Activated T-cell treated with anti-CD3 and anti-CD28 coated beads, Interleukin-2, amount 50 U/mL, for 72 hours (primary cell): ENCODE measurements at places on chromosomes 11 and 22. TPM values are rescaled to one million over a fixed set of nuclear protein-coding genes. Genes with fewer than 3 reads are reported as not detected.

Gene SPTBN2
- total RNA-seq: 1.5 TPM

Gene A4GALT
- total RNA-seq: not detected

Gene POTEH
- not detected for total RNA-seq

Gene NPTXR
- 6.3 TPM for total RNA-seq

Gene NRGN
- total RNA-seq: 4.4 TPM

Gene RAG1
- total RNA-seq: 0.39 TPM

Gene ADAMTS15
- 0.05 TPM for total RNA-seq

Gene TCN1
- total RNA-seq: not detected

Gene MYEOV
- total RNA-seq: 0.42 TPM

DNA sequence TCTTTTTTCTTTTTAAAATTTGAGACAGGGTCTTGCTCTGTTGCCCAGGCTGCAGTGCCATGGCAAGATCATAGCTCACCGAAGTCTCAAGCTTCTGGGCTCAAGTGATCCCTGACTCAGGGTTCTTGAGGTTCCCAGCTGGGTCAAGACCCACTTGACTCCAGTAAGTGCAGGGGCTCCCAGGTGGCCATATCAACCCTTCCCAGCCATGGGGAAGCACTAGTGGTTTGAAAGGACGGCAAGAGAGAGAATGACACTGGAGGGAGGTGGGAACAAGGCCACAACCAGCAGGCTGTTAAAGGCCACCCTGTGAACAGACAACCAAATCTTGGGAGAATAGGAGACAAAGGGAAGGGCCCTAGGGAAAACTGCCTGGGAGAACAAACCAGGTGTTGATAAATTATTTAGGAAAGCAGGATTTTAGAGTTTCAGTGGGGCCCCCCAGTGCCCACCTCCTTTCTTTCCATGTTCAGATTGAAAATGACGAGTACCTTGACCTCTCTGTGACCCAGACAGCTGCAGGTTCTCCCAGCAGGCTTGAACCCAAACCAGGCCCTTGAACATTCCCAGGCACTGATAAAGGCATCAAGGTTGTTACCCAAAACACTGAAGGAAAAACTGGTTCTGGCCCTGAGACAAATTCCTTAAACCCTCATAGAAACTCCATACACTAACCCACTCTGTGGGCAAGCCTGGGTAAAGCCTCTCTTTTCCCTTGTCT is 28.8 kb downstream of the KLHL22 start:
- no peak overlapping the region for H3K27ac ChIP-seq
- peaks cover 2% of the 10 kb centered on the region for H3K36me3 ChIP-seq
- H3K4me3 ChIP-seq: no peak overlapping the region
- peaks cover 60% of the 10 kb centered on the region for H3K4me1 ChIP-seq
- DNase-seq: no peak

GRCh38 chr11:19187114-19187832 is 14.5 kb downstream of the CSRP3 start:
- no peak overlapping the region for H3K4me3 ChIP-seq
- no peaks in the 10 kb centered on the region for H3K27me3 ChIP-seq
- H3K36me3 ChIP-seq: no peaks in the 10 kb centered on the region
- DNase-seq: no peak
- H3K27ac ChIP-seq: no peak overlapping the region
- no peaks in the 10 kb centered on the region for H3K4me1 ChIP-seq

DNA sequence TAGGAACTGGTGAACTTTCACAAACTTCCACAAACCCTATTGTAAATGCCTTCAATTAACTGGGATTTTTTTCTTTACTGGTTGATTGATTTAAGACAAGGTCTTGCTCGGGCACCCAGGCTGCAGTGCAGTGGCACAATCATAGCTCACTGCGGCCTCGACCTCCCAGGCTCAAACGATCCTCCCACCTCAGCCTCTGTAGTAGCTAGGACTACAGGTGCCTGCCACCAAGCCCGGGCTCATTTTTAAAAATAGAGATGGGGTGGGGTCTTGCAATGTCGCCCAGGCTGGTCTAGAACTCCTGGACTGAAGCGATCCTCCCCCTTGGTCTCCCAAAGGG is 35.7 kb upstream of the POLA2 start:
- DNase-seq: no peak
- H3K27me3 ChIP-seq: peaks cover 33% of the 10 kb centered on the region
- H3K4me1 ChIP-seq: peaks cover 18% of the 10 kb centered on the region
- no peaks in the 10 kb centered on the region for H3K36me3 ChIP-seq

DNA sequence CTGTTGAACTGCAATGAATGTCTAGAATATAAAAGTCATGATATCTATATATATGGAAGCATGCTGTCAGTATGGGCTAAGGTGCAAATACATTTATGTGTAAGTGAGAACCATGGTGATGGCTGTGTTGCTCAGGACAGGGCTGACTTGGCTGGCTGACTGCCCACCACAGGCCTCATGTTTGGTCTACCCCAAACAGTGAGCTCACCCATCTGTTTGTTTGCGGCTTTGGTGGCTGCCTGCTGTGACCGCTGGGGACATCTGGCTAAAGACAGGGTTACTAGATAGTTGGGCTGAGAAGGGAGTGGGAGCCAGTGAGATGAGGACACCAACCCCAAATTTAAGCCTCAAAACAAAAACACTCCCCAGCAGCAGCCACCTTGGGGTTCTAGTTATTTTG is 6.3 kb downstream of the CD44 start:
- peaks cover 96% of the 10 kb centered on the region for H3K4me1 ChIP-seq
- peak overlapping the region; percentile 98 for H3K27ac ChIP-seq
- no peaks in the 10 kb centered on the region for H3K27me3 ChIP-seq
- peak overlapping the region; percentile 77 for H3K4me3 ChIP-seq

- H3K36me3 ChIP-seq: no peaks in the 10 kb centered on the region
- H3K27me3 ChIP-seq: no peaks in the 10 kb centered on the region
- H3K27ac ChIP-seq: no peak overlapping the region
- H3K4me1 ChIP-seq: no peaks in the 10 kb centered on the region
- no peak overlapping the region for H3K4me3 ChIP-seq
These were observed 7.5 kb upstream of the HTR3A start for GRCh38 chr11:113967361-113967760.

GRCh38 chr11:87137711-87138110 is 100.0 kb downstream of the TMEM135 start:
- DNase-seq: no peak
- no peak overlapping the region for H3K27ac ChIP-seq
- peaks cover 3% of the 10 kb centered on the region for H3K4me1 ChIP-seq
- H3K4me3 ChIP-seq: no peak overlapping the region
- H3K36me3 ChIP-seq: no peaks in the 10 kb centered on the region
